GM12878 (cell line): ENCODE measurements at places on chromosomes 5 and 9. TPM values are rescaled to one million over a fixed set of nuclear protein-coding genes. Genes with fewer than 3 reads are reported as not detected.

DNA sequence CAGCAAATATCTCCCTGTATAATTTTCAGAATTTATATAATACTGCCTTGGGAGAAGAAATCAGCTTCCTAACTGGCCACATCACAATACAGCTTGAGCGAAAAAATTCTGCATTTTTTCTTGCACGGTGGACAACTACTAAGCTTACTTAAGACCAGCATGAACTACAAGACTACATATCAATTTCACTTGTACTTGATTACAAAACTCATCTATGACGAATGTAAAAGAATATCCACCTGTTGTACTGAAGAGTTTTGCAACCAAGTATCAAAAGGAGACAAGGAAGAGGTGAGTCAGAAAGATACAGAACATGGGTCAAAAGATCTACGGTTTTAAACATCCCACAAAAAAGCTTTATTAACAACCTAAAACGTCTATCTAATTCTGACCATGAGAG is 279.4 kb downstream of the BNC2 start:
- no peaks in the 10 kb centered on the region for H3K4me1 ChIP-seq
- no peak for DNase-seq
- H3K27ac ChIP-seq: no peak overlapping the region
- H3K27me3 ChIP-seq: no peaks in the 10 kb centered on the region
- no peak overlapping the region for H3K4me3 ChIP-seq

DNA sequence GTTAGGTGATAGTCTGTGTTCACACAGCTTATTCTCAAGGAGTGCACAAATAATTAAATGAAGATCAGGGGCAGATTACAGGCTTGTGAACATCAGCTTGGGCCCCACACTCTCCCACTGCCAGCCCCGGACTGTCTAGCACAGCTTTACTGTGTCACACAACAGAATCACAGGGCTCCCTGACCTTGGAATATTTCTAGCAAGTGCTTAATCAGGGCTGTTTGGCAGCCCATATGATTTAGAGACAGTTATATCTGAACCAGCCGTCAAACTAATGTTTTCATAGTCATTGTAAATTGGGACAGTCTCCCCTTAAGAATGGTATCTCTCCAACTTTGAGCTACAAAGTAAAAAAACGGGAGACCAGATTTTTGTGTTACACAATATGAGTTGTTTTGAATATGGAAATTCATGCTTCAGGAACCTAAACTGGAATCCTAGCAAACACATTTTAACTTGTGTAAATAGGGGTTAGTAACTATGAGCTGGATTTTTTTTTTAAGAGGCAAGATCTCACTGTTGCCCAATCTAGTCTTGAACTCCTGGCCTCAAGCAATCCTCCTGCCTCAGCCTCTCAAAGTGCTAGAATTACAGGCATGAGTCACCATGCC is 517.6 kb downstream of the BNC2 start:
- H3K4me1 ChIP-seq: no peaks in the 10 kb centered on the region
- no peaks in the 10 kb centered on the region for H3K27me3 ChIP-seq
- no peak overlapping the region for H3K4me3 ChIP-seq
- no peaks in the 10 kb centered on the region for H3K36me3 ChIP-seq

DNA sequence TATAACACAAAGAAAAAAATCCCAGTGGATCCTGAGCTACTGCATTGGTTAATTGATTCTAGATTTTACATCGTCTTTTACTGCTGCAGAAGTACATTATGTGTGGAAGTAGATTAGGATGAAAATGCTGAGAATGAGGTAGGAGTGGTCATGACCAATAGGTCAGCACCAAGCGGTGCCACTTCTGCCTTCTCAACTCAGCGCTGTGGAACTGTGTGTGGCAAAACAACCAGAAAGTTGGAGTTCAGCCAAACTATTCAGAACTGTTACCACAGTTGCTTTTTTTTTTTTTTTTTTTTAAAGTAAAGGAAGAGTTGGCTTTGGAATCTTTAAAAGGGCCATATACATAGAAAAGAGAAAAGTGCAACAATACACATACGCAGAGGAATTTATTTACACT is 24.2 kb downstream of the POU5F2 start:
- H3K36me3 ChIP-seq: no peaks in the 10 kb centered on the region
- H3K27me3 ChIP-seq: no peaks in the 10 kb centered on the region
- no peaks in the 10 kb centered on the region for H3K4me1 ChIP-seq
- no peak for DNase-seq
- no peak overlapping the region for H3K4me3 ChIP-seq

GRCh38 chr9:37923118-37923795 is 19.3 kb upstream of the SLC25A51 start:
- no peaks in the 10 kb centered on the region; the same call in 1 of the 2 replicates for H3K4me1 ChIP-seq
- DNase-seq: no peak
- no peaks in the 10 kb centered on the region for H3K27me3 ChIP-seq
- H3K4me3 ChIP-seq: no peak overlapping the region

DNA sequence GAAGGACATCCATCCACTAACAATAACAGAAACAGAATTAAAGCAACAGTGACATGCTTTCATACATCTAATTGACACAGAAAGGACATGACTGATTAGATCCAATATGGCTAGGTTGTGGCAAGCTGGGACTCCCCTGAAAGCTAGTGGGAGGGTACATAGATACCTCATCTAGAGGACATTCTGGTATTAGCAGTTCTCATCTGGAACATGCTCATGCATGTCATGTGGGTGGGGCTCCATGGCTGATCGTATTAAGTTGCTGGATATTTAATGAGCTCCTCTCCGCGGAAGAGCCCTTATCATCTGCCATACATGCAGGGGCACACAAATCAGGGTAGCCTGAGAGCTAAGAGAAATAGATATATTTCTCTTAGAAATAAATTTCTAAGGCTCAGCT is 358.9 kb downstream of the ICE1 start:
- H3K4me3 ChIP-seq: no peak overlapping the region
- no peaks in the 10 kb centered on the region for H3K36me3 ChIP-seq
- no peak overlapping the region for H3K27ac ChIP-seq
- DNase-seq: no peak
- H3K4me1 ChIP-seq: no peaks in the 10 kb centered on the region

DNA sequence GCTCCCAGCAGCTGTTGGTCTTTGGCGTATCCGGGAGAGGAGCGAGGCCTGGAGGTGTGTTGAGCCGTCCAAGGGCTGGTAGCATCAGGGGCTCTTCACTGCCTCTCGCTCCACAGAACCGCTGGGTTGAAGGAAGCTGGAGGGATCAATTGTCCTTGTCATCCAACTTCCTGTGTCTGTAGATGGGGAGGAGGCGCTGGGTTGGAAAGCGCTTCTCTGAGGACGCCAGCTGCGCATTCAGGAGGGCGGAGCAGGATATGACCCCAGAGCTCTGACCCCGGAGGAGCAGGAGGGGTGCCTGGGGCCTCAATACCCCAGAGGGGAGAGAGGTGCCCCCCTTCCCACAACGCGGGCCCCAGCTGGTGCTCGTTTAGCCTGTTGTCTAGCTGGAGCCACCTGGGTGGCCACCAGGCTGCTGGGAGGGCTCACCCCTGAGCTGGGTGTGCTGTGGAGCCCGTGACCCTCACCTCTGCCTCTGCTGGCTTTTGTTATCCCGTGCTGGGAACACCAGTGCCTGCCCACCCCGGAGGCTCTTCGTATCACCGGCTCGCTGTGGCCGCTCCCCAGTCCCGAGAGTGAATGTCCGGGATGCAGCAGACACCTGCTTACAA is 2.0 kb upstream of the DBH start:
- H3K27me3 ChIP-seq: peaks cover 7% of the 10 kb centered on the region
- no peak for DNase-seq
- H3K36me3 ChIP-seq: no peaks in the 10 kb centered on the region
- no peak overlapping the region for H3K27ac ChIP-seq
- no peaks in the 10 kb centered on the region for H3K4me1 ChIP-seq

DNA sequence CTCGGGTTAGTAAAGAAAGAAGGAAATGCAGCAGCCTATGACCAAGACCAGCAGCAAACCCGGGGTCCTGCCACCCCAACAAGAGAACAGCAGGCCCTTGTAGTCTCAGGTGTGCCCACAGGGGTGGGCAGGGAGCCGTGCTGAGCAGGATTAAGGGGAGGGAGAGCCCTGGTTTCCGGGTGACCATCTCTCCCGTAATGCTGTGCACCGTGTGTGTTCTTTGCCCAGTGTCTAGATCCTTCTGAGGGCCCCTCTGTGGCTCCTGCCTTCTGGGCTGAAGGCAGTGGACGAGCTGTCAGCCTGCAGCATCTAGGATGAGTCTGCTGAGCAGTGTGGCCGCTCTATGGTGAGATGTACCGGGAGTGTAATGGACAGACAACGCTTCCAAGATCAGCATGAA is 12.7 kb upstream of the PLEKHG4B start:
- H3K4me1 ChIP-seq: no peaks in the 10 kb centered on the region
- no peak for DNase-seq
- H3K27me3 ChIP-seq: peaks cover 2% of the 10 kb centered on the region; the same call in 1 of the 2 replicates
- H3K36me3 ChIP-seq: no peaks in the 10 kb centered on the region
- no peak overlapping the region for H3K27ac ChIP-seq
- H3K4me3 ChIP-seq: no peak overlapping the region

DNA sequence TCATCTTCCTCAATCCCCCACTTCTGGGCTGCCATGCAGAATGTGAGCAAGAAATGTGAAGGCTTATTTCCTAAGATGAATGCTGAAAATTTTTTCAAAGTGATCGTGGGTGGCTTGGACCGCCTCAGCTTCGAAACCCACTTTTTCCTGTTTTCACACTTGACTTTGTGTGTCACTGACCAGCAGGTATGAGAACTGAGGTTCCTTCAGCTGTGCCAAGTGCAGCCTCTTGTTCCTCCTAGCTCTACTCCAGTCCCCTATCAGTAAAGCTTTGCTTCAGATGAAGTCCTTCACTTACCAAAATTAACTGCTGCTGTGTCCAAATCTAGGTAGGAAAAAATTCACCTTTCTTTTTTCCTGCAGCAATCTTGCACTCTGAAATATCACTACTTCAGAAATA is 382.6 kb downstream of the DTWD2 start:
- no peaks in the 10 kb centered on the region for H3K27me3 ChIP-seq
- DNase-seq: no peak
- H3K4me3 ChIP-seq: no peak overlapping the region
- H3K27ac ChIP-seq: no peak overlapping the region
- no peaks in the 10 kb centered on the region for H3K36me3 ChIP-seq

DNA sequence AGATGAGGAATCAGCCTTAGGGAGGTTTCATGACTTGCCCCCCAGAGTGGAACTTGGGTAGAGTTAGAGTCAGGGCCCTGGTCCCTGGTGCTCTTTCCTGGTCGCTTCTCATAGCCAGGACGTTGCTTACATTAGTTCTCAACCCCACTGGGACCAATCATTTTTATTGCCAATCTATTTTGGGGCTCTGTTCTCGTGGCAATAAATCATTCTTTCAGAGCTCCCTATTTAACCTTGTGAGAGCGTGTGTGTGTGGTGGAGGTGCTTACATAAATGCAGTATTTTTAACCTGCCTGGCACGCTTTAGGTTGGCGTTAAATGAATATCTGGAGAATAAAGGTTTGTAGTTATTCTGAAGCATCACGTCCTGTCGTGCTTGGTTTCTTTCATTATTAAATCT is 4.1 kb downstream of the TRIO start:
- H3K36me3 ChIP-seq: no peaks in the 10 kb centered on the region
- no peak for DNase-seq
- H3K4me3 ChIP-seq: peak overlapping the region; percentile 100
- H3K27me3 ChIP-seq: no peaks in the 10 kb centered on the region
- peak overlapping the region; percentile 65; the same call in 1 of the 2 replicates for H3K27ac ChIP-seq
- H3K4me1 ChIP-seq: peaks cover 44% of the 10 kb centered on the region

- no peak for DNase-seq
- H3K4me3 ChIP-seq: no peak overlapping the region
- H3K27ac ChIP-seq: no peak overlapping the region
- H3K36me3 ChIP-seq: no peaks in the 10 kb centered on the region
- H3K4me1 ChIP-seq: no peaks in the 10 kb centered on the region
- no peaks in the 10 kb centered on the region for H3K27me3 ChIP-seq
These were observed 33.1 kb upstream of the TRIM32 start for GRCh38 chr9:116654059-116654355.

GRCh38 chr5:144187699-144188294 is 17.1 kb downstream of the KCTD16 start:
- DNase-seq: peak; percentile 65
- H3K27ac ChIP-seq: peak overlapping the region; percentile 47
- no peaks in the 10 kb centered on the region for H3K36me3 ChIP-seq
- H3K4me1 ChIP-seq: peaks cover 42% of the 10 kb centered on the region
- no peaks in the 10 kb centered on the region for H3K27me3 ChIP-seq

- DNase-seq: no peak
- H3K27ac ChIP-seq: no peak overlapping the region
These were observed 159.2 kb upstream of the C9orf72 start for GRCh38 chr9:27732494-27732893.

- H3K4me1 ChIP-seq: no peaks in the 10 kb centered on the region
- H3K36me3 ChIP-seq: no peaks in the 10 kb centered on the region
- H3K4me3 ChIP-seq: no peak overlapping the region
- no peak overlapping the region for H3K27ac ChIP-seq
- DNase-seq: no peak
- H3K27me3 ChIP-seq: no peaks in the 10 kb centered on the region
These were observed 80.5 kb upstream of the SPATA31C2 start for GRCh38 chr9:88218726-88219125.

DNA sequence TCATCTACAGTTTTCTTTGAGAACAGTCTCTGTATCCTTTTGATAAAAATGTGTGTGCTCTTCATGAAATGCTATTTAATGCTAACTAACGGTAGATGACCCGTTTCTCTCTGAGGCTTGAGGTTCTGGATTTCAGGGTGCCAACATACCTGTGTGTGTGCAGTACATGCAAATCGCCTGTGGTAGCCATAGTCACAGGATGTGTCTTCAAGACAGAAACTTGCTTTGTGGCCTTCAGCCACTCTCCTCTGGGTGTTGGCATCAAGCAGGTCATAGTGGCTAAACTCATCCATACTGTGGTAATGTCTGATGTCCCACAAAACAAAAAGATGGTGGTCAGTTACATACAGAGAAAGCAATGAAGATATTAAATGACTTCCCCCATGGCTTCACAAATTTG is 4.2 kb downstream of the LOX start:
- H3K36me3 ChIP-seq: no peaks in the 10 kb centered on the region
- H3K27me3 ChIP-seq: peaks cover 7% of the 10 kb centered on the region
- H3K4me3 ChIP-seq: no peak overlapping the region
- DNase-seq: no peak
- H3K4me1 ChIP-seq: no peaks in the 10 kb centered on the region; the same call in 1 of the 2 replicates
- H3K27ac ChIP-seq: no peak overlapping the region

- DNase-seq: peak; percentile 61
- H3K4me3 ChIP-seq: no peak overlapping the region
- no peaks in the 10 kb centered on the region for H3K36me3 ChIP-seq
These were observed 13.8 kb downstream of the TMEM8B start for GRCh38 chr9:35842795-35843194.

DNA sequence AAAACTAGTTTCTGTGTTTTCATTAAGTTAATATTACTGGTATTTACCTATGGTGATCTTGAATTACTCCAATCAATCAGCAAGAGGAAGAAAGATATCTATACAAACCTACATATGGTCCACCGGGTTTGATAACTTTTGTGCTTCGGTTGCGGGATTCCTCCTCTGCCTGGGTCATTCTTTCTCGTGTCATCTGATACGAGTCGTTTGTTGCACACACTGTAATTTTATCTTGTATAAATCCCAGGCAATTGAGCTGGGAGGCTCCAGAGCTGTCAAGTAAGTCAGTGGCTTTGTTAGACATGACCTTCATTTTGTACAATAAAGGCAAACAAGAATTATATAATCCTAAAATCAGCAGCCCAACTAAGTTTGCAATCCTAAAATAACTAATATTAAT is 48.0 kb downstream of the ELL2 start:
- H3K27me3 ChIP-seq: no peaks in the 10 kb centered on the region
- H3K4me3 ChIP-seq: no peak overlapping the region
- H3K4me1 ChIP-seq: peaks cover 28% of the 10 kb centered on the region
- no peaks in the 10 kb centered on the region; the same call in 1 of the 2 replicates for H3K36me3 ChIP-seq

Gene TERT
- 14.8 and 21.5 TPM in 2 replicates for total RNA-seq

Gene GFI1B
- total RNA-seq: not detected in 2 replicates

Gene OR13F1
- not detected in 2 replicates for total RNA-seq

Gene TLR4
- total RNA-seq: 0.13 and 0.23 TPM in 2 replicates
